ENCODE measurements at places on chromosomes 16 and 17.

DNA sequence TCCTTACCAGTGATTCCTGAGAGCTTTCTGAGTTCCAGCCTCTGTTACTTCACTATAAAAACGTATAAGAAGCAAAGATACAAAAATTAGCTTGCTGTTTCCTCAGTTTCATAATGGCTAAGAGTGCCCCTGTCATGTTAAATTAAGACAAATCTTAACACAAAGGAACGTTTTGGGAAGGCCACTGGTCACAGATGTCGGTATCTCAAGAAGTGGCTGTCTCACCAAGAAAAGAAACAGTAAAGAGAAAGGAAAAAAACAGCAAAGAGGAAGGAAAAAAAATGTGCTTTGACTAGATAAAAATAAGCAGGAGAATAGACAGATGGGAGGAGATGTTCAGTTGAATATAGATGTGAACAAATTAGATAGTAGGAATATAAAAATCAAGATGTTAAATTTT, 94.8 kb upstream of the AKTIP start:
- no peak for DNase-seq

DNA sequence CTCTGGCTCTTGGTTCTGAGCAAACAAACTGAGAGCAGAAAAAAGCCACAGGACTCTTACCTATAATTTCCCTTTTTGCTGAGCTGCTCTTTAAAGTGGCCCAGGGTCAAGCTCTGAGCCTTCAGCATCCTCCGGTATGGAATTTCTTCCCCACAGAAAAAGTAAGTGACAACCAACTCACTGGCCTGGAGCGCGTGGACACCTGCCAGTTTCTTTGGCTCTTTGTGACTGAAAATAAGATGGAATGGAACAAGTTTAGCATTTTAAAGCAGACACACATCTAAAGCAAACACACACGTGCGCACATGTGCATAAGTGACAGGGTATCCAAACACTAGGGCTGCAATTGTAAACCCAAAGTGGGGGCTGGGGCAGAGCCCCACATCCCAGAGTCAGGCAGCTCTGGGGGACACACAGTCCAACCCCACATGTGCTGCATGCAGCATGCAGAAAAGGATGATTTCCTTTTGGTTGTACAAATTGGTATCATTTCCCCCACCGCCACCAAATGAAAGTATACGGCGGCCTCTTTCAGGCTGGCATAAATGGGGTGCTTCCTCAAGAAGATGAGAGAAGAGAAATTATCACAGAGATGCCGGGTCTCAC, 27.5 kb downstream of the AXIN2 start:
- DNase-seq, result no peak

DNA sequence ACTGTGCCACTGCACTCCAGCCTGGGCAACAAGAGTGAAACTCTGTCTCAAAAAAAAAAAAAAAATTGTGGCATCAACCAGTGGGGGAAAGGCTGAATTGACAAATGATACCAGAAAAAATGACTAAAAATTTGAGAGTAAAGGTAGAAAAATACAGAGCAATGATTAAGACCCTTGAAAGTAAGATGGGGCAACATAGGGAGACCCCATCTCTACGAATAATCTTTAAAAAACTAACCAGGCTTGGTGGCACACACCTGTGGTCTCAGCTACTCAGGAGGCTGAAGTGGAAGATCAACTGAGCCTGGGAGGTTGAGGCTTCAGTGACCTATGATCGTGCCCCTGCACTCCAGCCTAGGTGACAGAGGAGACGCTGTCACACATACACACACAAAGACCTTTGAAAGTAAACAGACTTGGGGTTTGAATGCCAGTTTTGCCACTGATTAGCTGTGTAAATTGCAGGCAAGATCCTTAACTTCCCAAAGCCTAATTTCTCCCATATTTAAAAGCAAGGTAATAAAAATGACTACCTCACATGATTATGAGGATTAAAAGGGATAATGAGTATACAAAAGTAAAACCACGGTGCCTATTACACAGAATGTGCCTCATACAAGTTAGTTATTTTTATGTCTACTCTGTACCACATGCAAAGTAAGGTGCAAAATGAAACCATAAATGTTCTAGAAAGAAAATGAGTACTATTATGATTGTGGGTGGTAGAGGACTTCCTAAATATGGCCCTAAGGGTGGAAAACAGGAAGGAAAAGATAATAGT, 21.7 kb upstream of the PAFAH1B1 start:
- no peak for DNase-seq

GRCh38 chr16:54936979-54937670, 6.5 kb downstream of the IRX5 start:
- no peak for DNase-seq

GRCh38 chr17:81434072-81434471, 38.8 kb downstream of the BAHCC1 start:
- no peak for DNase-seq

GRCh38 chr16:52834736-52835465, 217.8 kb downstream of the CHD9NB start:
- DNase-seq, result no peak

GRCh38 chr17:32927201-32927723, 691 bp upstream of the TMEM98 start:
- DNase-seq, result no peak

DNA sequence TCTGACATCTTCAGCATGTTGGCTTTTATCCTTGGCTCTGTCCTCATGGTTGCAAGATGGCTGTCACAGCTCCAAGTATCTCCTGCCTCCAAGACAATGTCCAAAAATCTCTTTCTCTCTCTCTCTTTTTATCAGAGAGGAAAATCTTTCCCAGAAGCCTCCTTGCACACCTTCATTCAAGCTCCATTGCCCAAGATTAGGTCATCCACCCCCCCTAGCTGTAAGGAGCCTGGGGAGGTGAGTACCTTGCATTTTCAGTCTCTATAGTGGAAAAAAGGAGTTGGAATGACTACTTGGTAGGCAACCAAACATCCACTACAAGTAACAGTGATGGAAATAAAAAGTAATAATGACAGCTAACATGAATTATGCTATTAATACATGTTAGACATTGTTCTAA, 22.0 kb upstream of the NSMCE1 start:
- DNase-seq, result no peak

GRCh38 chr17:65684631-65685030, 123.2 kb upstream of the AXIN2 start:
- no peak for DNase-seq

DNA sequence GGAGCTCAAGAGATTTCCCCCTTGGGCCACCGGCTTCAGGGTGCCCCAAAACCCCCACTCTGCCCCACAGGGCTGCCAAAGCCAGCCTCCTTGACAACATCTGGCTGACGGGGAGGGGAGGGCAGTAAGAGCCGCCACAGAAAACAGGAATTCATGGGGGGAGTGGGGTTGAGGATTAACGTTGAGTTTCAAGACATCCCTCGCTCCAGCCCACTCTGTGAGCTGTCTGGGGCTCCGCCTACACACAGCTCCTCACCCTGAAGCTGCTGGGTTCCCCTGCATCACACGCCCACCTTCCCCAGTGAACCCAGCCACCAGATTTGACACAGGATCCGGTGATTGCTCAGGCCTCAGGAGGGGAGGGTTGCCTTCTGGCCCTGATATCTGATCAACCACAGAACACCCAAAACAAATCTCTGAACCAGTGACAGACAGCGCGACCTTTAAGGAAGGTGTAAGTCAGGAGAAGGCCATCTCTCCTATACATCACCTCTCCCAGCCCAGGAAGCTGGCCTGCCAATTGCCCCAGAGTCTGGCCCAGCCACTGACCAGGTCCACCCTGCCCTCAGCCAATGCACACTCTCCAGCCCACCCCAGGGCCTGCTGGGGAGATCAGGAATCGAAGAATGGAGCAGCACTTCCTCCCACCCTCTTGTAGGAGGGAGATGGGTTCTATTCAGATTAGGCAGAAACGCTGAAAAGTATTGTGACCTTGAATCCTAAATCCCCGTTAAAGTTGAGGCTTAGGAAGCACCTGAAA, 132.1 kb downstream of the CLEC16A start:
- peak; percentile 27 for DNase-seq

DNA sequence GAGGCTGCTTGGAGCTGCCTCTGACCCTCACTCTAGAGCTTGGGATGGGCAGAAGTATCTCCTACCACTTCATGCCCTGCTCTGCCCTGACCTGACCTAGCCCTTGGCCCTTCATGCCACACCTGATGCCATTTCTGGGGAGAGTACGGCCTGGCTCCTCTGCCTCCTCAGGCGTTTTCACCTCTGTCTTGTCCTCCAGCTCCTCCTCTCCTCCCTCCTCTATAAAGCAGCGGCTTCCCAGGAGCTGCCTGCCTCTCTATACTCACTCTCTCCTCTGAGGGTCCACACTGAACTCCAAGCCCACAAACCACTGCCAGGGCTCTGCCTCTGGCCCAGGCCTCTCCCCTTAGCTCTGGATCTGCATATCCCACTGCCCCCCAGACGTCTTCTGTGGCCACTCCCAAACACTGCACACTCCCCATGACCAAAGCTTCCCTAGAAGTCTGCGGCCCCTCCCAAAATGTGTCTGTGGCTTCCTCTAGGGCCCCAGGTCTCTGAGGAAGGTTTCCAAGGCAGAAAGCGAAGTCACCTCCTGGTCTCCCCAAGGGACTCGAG, 52.6 kb downstream of the PITPNM3 start:
- no peak for DNase-seq

- no peak for DNase-seq
These were observed 61.0 kb downstream of the MAP2K4 start for GRCh38 chr17:12081720-12082119.

- peak; percentile 90 for DNase-seq
These were observed at the start of gene SLX4 for GRCh38 chr16:3611146-3611975. SLX4 (minus strand) TSS chr16:3611606; CDS start chr16:3608964, 2,642 bp downstream.

DNA sequence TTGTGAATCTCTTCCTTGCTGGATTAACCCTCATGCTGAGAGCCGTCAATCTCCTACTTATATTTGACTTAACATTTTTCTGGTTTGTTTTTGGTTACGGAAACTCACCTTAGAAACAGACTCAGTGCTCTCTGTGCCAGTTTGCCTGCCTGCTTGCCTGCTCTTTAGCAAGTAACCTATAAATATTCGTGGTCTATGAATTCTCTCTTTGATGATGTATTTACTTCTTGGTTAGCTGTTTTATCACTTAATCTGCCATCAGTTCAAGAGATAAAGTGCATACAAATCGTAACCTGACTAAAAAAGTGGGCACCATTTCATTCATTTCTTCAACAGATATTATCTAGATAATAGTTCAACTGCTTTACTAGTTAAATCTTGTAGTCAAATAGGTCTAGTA, 26.7 kb downstream of the CYB5B start:
- DNase-seq, result no peak

DNA sequence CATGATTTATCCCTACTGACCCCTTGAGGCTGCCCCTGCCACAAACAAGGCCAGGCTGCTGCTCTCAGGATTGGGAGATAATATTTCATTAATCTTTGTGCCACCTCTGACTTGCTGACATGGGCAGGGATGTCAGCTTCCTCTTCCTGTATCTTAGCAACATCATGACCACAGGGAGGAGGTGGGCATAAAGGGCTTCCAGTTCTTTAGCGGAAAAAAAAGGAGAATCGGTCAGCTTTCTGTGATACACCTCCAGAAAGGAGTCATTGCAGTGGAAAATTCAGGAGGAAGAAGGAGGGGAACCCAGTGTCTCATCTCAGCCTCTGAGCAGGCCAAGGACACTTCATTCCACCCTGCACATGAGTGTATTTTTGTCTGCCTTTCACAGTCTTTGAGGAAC, 206.8 kb upstream of the SDK2 start:
- DNase-seq, result no peak

- no peak for DNase-seq
These were observed 2.6 kb downstream of the OVCA2 start for GRCh38 chr17:2044263-2044894.

GRCh38 chr17:14833201-14833785, 431.8 kb downstream of the PMP22 start:
- DNase-seq, result no peak

GRCh38 chr16:84354306-84354705, 14.0 kb upstream of the ATP2C2 start:
- no peak for DNase-seq

- DNase-seq, result no peak
These were observed 202.0 kb downstream of the PARN start for GRCh38 chr16:14428043-14428442.

GRCh38 chr16:69890114-69890891, 60.8 kb upstream of the CLEC18A start:
- DNase-seq, result no peak

Measured in CD4-positive, alpha-beta T cell treated with Interleukin-2 at 100 ng/mL for 4 hours (primary cell).